ENCODE measurements at places on chromosomes 3 and 15.
A peak's percentile ranks its signal among the peaks of the same experiment; 100 is the strongest.

DNA sequence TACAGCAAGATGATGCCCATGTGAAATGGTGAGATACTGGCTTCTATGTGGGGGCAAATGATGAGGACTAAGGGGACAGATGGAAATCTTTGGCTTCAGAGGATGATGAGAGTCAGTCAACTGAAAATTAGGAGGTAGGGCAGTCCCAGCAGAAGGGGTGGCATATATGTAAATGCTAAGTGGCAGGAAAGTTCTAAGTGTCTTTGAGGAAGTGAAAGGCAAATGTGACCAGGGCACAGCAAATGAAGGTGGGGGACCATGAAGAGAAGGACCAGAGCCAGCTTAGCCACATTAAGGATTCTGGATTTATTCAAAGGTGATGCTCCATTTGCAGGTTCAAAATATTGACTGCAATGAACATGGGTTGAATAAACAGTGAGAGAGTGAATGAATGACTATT lies 29.2 kb upstream of the LIMD1 start:
- DNase-seq = no peak

GRCh38 chr15:71899674-71900073 lies 89.3 kb downstream of the NR2E3 start:
- no peak for DNase-seq

- DNase-seq = peak; percentile 33
Observed at GRCh38 chr15:90184119-90184785, 16.9 kb upstream of the SEMA4B start.

DNA sequence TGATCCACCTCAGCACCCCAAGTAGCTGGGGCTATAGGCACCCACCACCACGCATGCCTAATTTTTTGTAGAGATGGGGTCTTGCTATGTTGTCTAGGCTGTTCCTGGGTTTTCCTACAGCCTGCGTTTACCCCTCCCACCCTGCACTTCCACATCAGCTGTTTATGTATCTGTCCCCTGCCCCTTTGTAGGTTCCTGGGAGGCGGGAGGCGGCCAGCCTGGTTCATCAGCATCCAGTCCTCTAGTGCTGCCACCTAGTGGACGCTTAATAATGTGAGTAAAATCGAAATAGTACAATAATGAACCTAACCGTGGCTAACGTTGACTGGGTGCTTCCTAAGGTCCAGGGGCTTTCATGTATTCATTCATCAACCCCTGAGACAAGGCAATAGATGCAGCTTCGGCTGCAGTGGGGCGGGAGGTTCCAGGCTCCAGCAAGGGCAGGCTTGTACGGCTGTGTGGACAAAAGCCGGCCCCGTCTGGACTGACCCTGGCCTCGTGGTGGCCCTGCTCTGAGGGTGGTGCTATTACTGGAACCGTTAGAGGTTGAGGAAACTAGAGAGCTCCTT lies 1.2 kb upstream of the LCTL start:
- peak; percentile 29 for DNase-seq

- DNase-seq = no peak
Observed at GRCh38 chr3:191894406-191894805, 433.4 kb downstream of the PYDC2 start.

GRCh38 chr3:167976516-167977361 lies 119.0 kb downstream of the GOLIM4 start:
- DNase-seq = no peak

DNA sequence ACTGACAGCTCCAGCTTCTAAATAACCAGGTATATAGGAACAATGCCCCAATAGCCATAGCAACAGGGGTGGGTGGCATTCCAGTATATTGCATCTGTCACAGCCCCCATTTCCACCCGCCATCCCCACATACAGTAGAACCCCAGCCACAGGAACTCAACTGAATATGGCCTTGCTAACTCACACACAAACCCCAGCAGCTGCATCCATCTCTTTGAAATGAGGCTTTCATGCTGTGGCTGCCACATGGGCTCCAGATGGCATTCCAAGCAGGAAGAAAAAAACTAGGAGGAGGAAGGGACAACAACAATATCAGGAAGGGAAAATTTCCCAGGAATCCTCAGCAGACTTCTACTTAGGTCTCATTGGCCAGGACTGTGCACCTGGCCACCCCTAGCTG lies 54.6 kb downstream of the CCR3 start:
- DNase-seq = no peak

DNA sequence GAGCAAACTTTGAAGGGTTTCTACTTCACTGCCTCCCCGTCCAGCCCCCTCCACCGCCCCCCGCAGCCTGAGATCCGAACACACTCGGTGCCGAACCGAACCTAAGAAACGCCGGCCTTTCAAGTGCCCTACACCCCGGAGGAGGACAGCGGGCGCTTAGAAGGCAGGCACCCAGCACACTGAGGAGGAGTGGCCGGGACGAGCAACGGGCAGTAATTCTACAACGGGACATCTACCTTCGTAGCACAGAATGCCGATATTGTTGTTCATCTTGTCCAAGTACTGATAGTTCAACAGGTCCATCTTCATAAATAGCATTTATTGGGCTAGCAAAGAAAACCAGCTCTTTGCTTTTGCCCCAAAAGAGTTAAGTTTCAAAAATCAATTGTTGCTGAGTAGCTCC lies 513 bp downstream of the VGLL4 start:
- DNase-seq = peak; percentile 64

- DNase-seq = no peak
Observed at GRCh38 chr3:151456065-151456464, 4.8 kb downstream of the IGSF10 start.

DNA sequence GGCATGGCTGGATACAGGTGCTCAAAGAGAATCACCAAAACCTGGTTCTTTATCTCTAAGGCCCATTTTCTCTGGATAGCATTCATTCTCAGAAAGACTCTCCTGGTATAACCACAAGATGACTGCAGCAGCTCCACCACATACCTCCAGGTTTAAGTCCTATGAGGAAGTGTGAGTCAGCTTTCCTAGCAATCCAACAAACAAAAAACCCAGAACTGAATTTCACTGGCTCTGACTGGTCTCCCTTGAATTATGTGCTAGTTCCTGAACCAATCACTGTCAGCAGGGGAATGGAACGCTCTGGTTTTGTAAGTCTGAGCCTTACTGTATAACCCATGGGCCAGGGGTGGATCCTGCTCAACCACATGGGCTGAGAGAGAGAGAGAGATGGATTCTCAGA lies 27.2 kb downstream of the MRPL46 start:
- no peak for DNase-seq

- no peak for DNase-seq
Observed at GRCh38 chr15:78680431-78681075, 39.5 kb upstream of the CHRNB4 start.

- DNase-seq = peak; percentile 38
Observed at GRCh38 chr3:22117751-22118346, 366.8 kb upstream of the ZNF385D start.

- no peak for DNase-seq
Observed at GRCh38 chr15:45221967-45222366, 30.1 kb upstream of the SLC28A2 start.

DNA sequence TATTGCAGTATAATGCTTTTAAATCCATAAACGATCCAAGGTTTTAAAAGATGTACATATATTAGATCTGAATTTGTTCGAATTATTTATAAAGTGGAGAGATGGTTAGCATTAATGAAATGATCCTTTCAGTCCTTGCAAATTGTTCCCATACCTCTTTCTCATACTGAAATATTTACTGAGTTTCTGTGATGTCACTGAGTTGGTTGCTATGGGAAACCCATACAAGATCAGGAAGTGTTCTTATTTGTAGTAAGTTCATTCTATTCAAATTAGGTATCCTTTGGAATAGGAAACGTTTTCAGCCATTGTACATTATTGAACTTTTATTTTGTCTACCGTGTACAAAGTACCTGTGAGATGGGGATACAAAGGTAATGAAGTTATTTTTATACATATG lies 73.2 kb upstream of the CHL1 start:
- no peak for DNase-seq

DNA sequence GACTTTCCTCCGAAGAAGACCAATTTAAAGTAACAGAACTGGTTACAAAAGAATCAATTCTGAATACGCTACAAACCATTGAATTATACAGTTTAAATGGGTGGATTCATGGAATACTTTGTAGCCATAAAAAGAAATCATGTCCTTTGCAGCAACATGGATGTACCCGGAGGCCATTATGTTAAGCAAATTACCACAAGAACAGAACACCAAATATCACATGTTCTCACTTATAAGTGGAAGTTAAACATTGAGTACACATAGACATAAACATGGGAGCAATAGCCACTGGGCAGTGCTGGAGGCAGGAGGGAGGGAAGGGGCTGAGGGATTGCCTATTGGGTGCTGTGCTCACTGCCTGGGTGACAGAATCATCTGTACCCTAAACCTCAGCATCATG lies 61.3 kb downstream of the EDEM1 start:
- DNase-seq = no peak

GRCh38 chr15:31256378-31257265 lies 70.0 kb upstream of the KLF13 start:
- no peak for DNase-seq

DNA sequence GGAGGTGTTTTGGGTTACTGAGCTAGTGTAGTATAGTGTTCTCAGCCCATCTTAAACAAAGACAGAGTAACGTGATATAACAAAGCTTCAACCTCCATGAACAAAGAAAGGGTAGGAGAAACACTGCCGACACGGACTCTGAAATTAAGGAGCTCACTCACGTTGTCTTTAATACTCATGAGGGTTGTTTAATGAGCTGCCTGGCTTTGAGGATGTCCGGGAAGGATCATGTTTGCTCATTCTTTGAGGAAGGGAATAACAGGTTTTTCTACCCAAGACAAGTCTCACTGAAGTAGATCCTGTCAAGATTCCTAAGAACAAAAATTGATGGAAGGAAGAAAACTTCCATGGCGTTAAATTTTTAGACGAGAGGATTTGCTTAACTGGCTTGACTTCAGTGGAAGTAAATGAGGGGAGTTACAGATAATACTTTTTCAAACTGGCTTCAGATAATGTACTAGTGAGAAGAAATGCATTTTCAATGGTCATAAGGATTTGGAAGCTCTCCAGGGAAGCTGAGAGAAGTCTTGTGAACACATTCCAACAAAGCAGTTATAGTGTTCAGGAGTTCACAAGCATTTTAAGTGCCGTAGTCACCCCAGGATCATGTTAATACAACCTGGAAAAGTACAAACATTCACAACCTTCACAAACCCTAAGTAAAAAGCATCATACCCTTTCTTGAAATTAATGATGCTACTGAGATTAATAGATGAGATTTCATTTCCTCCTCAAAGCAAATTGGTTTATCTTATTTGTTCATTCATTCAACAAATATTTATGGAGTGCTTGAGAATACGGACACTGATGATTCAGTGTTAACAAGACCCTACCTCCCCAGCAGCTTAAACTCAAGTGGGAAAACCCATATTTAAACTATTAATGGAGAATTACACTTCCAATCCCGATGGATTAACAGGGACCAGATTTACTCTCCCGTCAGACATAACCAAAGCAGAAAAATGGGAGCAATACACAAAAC lies 101.5 kb downstream of the SHQ1 start:
- no peak for DNase-seq

- no peak for DNase-seq
Observed at GRCh38 chr3:175039875-175040274, 180.7 kb downstream of the NAALADL2 start.

DNA sequence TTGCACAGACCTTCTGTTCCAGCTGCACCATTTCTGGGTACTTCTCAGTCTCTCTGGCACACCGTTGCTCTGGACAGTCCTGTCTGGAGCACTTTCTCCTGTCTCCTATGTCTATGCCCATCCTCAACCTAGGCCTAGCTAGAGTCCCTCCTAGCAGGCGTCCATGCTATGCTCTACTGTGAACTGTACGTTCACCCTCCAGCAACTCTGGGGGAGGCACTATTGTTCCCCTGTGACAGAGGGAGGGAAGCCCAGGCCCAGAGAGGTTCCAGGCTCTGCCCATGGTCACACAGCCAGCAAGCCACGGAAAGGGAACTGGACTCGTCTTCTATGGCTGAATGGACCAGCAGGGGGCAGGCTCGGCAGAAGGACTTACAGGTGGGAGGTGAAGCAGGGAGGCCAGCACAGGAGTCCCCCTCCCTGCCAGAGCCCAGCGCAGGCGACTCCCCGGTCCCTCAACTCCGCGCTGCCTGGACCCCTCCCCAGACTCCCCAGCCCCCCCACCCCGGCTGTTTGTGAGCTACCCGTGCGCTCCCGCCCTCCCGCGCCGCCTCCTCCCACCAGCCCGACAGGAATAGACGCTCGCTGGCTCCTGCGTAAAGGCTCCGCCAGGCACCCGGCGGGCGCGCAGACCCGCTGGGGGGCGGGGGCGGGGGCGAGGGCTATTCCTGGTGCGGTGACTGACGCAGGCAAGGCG lies 1.7 kb upstream of the LINGO1 start:
- no peak for DNase-seq

DNA sequence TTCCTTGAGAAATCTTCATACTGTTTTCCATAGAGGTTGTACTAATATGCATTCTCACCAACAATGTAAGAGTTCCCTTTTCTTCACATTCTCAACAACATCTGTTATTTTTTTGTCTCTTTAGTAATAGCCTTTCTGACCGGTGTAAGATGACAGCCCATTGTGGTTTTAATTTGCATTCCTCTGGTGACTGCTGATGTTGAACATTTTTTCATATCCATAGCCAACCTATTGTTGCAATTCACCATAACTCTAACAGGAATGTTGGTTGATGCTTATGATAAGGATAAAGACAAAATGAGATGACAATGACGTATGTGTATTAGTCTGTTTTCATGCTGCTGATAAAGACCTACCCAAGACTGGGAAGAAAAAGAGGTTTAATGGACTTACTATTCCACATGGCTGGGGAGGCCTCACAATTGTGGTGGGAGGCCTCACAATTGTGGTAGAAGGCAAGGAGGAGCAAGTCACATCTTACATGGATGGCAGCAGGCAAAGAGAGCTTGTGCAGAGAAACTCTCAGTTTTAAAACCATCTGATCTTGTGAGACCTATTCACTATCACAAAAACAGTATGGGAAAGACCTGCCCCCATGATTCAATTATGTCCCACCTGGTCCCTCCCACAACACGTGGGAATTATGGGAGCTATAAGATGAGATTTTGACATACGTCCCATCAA lies 37.6 kb upstream of the RHCG start:
- DNase-seq = no peak

DNA sequence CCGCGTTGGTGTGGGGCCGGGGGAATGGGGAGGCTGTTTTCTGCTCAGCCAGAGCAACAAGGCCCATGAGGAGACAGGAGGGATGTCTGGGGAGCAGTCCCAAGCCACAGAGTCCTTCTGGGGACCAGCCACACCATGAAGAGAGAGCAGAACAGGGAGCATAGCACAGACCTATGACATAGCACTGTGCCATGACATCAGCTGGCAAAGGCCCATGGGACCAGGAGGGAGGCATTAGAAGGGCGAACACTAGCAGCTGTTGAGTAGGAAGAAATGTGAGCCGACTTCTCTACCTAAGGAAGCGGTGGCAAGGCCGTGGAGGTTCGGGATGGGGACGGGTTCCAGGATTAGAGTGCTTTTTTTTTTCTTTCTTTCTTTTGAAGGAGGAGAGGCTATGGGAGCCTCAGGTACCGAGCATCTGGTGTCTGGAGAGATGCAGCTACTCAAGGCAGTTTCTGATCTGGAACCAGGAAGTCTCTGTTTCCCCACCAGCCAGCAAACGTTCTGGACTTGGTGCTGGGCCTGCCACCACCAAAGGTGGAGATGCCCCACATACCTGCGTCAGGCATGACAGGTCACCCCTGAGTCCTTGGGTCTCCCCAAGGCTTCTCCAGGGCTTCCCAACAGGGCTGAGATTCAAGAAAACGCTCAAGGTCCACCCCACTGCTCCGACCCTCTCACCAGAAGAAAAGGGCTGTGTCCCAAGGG lies 77.3 kb upstream of the CGNL1 start:
- DNase-seq = no peak
